WERI-Rb-1 (cell line): ENCODE measurements at places on chromosomes 1 and 21.

GRCh38 chr1:161933592-161934588 is 89.8 kb downstream of the OLFML2B start:
- no peak for DNase-seq

- DNase-seq: peak; percentile 46
Observed at GRCh38 chr1:244065063-244065793, 14.1 kb downstream of the ZBTB18 start.

DNA sequence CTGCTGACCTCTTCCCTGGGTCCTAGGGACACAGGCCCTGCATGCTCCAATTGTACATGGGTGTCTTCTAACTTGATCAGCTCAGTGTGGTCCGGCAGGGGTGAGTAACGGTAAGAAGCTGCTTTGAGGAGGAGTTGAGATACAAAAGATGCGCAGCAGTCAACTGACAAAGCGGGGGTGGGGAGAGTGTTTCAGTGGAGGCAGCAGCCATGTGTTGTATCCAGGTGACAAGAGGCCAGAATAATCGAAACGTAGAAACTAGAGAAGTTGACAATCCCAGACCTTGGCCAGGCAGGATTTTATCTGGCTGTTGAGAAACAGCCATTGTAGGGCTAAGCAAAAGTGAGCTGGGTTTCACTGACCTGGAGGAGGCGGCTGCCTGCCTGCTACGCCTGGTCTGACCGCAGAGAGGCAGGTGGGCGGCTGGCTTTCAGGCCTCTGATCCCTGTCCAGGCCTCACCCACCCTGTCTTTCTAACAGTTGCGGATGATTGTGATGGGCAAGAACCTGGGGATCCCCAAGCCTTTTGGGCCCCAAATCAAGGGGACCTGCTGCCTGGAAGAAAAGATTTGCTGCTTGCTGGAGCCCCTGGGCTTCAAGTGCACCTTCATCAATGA is 28.8 kb downstream of the PADI6 start:
- DNase-seq: peak; percentile 35

DNA sequence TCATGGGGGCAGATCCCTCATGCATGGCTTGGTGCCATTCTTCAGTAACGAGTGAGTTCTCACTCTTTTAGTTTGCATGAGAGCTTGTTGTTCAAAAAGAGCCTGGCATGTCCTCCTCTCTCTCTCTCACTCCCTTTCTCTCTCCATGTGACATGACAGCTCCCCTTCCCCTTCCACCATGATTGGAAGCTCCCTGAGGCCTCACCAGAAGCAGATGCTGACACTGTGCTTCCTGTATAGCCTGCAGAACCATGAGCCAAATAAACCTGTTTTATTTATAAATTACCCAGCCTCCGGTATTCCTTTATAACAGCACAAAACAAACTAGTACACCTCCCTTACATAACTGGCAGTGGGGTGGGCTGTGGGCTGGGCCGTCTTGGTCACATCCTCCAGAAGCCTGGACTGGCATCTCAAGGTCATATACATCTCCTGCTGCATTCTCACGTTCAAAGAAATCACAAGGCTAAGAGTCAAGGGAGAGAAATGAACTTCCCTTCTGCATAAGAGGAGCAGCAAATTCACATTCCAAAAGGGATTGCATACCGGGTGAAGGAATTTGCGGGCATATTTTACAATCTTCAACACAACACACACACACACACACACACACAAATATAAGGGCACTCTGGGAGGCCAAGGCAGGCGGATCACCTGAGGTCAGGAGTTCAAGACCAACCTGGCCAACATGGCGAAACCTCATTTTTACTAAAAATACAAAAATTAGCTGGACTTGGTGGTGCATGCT is 2.3 kb upstream of the CCSAP start:
- DNase-seq: no peak

DNA sequence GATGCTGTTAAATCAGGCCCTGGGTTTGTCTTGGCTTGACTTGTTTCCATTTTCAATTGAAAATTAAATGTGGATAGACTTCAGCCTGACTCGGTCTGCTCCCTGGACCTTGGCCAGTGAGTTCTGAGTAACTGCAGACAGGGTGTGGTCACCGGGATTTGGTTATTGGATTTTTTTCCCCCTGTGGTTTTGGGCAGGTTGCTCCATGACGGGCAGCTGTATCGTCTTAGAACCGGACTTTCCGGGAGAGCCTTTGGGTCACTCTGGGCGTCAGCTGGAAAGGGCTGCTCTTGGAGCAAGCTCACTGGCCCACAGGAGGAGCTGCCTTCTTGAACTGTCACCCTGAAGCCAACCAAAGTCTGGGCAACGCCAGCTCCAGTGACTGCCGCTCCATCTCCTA is 75.0 kb downstream of the CLIC6 start:
- DNase-seq: no peak

- DNase-seq: no peak
Observed at GRCh38 chr1:85577419-85578320, 2.9 kb upstream of the CCN1 start.

GRCh38 chr21:43613755-43614638 is 45.3 kb downstream of the HSF2BP start:
- DNase-seq: no peak

- DNase-seq: peak; percentile 85
Observed at GRCh38 chr1:74504125-74504932, 8.1 kb downstream of the LRRC53 start.

- no peak for DNase-seq
Observed at GRCh38 chr21:32976791-32977190, 48.9 kb upstream of the OLIG2 start.

DNA sequence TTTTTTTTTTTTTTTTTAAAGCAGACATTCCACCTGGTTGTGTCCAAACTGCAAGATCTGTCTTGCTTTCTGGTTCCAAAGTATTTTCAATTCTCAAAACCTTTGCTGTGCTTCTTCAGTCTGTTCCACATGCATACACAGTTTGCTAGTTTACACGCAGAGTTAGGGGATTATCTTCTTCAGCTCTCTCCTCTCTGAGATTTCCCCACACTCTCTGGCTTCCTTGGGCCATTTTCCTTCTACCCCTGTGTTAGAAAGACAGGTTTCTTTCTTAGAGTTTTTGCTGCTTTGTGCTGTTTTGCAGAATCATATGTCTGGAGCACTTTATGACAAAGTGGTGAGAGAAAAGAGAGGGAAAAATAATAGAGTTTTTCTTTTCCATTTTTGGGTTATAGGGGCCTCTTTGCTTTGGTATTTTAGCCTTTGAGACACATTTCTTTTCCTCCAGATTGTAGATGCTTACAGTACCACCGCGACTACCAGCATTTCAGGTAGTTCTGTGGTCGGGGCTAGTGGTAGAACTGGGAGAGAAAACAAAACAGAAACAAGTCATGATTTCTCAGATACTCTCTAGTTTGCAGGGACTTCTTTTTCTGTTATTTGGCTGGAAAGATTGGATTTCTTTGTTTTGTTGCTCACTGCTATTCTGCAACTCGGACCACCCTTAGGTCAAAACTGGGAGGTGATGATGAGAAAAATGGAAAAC is 66.3 kb downstream of the RABGAP1L start:
- no peak for DNase-seq

- no peak for DNase-seq
Observed at GRCh38 chr1:15358565-15359133, 51.0 kb upstream of the EFHD2 start.

- DNase-seq: no peak
Observed at GRCh38 chr1:161216945-161217712, 2.0 kb downstream of the FCER1G start.

DNA sequence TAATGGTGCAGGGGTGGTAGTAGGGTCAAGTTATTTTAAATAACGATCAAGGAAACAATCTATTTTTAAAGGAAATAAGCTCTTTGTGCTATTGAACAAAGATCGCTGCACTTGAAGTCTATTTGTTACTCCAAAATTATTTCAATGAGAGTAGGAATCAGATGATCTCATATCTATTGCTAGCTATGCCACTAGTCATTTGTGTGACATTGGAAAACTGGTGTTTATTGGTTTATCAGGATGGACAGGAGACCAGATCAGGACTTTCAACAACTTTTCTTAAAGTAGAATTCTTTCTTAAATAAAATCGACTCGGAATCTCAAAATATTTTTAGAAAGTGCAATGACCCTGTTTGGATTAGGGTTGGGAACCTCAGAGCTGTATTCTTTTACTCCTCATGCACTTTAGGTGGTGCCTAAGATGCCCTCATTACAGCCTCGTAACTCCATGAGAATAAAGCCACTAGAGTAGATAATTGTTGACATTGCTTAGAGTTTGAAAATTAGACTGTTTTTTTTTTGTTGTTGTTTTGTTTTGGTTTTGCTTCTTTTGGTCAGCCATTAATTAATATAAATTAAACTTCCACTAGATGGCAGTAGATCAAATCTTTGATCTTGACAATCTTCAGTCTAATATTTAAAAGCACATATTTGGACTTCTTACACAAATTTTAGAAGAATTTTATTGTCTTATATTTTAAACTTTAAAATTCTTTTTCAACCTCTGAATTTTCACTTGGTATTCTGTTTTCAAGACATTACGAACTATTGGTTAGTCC is 352.4 kb downstream of the USP25 start:
- no peak for DNase-seq

GRCh38 chr1:179921472-179921871 is 33.1 kb upstream of the CEP350 start:
- DNase-seq: no peak

GRCh38 chr1:42168391-42168670 is 3.8 kb upstream of the GUCA2A start:
- DNase-seq: no peak

- no peak for DNase-seq
Observed at GRCh38 chr1:240385551-240385950, 226.4 kb downstream of the GREM2 start.

DNA sequence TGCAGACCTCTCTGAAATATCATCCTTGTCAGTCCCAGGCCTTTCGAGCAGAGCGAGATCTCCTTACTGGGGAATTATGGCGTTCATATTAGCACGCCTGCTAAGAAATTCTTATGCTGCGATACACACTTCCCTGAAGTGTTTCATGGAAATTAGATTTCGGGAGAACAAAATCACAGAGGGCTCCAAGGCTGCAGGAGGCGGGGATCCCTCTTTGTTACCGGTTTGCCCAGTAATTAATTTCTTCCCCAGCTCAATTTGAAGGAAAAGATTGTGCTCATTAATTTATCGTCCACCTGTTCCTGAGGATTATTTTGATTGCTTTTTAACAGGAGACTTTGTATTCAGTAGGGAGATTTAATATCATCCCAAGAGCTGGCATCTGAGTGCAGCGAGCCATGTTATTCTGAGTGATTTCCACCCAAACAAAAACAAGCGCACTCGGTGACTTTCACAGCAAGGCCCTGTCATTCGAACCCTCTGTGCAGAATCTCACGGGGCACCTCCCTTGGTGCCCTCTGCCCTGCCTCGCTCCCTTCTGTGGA is 202.3 kb upstream of the GALNT2 start:
- DNase-seq: no peak

DNA sequence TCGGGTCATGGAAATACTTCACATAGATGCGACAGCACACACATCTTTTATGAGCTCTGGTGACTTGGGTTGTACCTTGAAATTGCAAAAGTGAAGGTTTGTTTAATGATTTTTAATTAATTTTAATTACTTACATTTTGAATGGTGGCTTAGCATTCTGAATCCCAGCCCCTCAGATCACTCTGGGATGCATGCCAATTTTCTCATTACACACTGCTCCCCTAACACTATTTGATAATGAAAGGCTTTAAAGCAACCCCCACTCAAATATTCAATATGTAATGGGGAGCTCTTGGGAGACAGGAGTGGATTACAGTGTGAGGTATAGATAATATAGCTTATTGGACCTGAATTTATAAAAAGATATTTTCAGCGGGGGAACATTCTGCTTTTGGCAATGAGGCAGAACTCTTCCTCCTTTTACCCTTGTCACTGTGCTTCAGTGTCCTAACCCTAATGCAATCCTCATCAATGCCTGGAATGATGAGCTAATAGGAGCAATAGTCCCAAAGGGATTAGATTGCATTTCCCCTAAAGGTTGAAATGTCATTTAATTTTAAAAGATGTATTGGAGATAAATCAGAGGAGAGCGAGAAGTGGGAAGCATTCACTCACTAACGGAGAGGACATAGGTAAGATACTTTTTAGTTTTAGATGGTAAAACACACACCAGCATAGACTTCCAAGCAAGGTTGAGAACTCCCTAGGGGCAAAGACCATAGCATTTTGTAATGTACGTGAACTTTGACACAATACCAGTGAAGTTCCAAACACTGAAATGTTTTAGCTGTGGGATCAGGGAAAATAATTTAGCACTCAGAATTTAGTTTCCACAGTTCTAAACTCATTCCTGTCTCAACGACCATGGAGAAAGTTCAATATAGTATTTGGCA is 384.1 kb upstream of the PLXNA2 start:
- no peak for DNase-seq

- DNase-seq: no peak
Observed at GRCh38 chr1:4962836-4963235, 308.4 kb downstream of the AJAP1 start.

DNA sequence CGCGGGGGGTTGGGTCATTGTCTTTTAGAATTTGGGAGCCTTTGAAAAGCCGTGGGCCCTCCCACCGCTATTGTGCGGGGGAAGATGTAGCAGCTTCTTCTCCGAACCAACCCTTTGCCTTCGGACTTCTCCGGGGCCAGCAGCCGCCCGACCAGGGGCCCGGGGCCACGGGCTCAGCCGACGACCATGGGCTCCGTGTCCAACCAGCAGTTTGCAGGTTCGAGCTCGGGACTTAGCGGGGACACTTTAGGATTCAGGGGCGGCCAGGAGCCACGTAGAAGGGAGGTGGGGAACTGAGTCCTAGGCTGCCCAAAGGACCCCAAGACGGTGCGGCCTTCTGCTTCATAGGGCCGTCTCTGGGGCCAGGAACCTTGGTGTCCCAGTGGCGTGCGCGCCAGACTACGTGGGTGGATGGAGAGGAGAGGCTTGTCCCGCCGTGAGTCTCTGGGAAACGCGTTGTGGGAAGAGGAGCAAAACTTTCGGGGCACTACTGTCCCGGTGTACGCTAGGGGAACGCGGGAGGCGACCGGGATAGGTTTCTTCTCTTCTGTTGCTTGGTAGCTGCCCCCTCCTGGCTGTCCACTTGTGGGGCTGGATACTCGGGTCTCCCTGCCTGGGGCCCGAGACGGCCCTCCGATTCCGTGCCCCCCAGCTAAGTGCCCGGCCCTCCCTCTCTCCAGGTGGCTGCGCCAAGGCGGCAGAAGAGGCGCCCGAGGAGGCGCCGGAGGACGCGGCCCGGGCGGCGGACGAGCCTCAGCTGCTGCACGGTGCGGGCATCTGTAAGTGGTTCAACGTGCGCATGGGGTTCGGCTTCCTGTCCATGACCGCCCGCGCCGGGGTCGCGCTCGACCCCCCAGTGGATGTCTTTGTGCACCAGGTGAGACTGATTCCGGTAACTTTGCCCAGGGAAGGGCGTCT is at the start of gene LIN28A:
Gene LIN28A (plus strand): TSS at position 112 of the 918 bp plus-strand sequence. CDS start 75 bp downstream, at position 187.
- DNase-seq: no peak

DNA sequence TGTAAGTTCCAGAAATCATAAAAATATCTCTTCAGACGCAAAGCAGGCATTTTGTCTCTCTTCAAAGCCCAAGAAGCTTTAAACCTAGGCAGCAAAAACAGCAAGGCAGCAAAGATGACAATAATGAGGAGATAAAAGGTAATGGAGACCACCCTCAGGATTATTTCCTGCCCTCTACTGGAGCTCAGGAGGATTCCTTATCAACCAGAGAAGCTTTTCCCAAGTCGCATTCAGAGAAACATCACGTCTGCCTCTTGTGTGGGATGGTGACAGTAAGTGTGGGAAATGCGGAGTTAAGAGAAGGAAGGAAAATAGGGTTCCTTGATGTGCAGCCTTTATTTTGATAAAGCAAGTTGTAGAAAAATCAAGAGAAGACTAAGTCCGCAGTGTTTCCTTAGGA is 365.8 kb downstream of the RGS7 start:
- DNase-seq: no peak
